ENCODE measurements at places on chromosomes 2 and 18.

DNA sequence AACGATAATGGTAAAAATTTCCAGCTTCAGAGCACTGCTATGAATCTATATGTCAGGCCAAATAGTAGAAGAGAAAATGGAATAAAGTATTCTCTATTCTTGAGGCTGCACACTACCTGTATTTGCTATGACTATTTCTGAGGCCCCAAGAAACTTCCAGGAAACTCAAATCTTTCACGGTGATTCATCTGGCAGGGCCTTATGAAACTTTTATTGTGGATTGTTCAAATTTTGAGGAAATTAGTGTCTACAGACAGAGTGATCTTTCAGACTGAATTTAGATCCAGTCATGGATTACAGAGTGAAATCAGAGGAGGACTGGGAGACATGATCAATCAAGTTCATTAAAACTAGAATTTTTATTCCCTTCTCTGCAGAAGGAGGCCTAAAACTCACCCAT lies 4.1 kb upstream of the VSNL1 start:
- no peak for DNase-seq

GRCh38 chr18:23036660-23037201 lies 98.6 kb upstream of the CABLES1 start:
- no peak for DNase-seq

- no peak for DNase-seq
These were observed 9.1 kb downstream of the ASAP2 start for GRCh38 chr2:9215680-9216079.

DNA sequence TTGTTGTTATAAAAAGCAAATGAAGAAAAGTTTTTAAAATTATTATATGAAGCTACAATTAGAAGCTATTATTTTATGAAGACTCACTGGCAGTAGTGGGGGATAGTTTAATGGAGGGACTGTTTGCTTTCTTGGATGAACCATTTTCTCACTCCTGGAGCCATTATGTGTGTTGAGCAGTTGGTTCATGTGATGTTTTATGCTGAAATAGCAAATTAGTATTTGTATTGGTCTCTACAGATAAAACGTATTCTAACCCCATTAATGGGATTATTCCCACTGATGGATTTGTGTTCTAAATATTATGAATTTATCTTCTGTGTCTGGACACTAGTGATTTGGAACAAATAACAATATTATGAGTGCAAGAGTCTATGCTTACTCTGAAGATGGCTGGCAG lies 507.5 kb upstream of the FSHR start:
- no peak for DNase-seq

DNA sequence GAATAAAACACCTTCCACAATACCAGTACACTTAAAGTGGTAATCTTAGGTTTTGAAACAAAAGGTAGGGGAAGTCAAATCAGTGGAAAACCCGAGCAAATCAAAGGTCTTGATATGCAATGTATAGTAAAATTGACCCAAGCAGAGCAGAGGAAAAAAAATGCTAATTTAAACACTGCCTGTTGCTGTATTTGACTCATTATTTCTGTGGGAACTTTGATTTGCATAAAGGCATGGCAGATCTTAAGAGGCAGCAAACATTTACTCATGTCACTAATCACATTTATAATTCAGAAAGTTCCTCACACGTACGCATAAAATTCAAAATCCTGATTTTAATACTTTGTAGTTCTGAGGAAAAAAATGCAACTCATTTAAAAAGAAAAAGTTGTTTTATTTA lies 64.4 kb downstream of the IKZF2 start:
- no peak for DNase-seq

DNA sequence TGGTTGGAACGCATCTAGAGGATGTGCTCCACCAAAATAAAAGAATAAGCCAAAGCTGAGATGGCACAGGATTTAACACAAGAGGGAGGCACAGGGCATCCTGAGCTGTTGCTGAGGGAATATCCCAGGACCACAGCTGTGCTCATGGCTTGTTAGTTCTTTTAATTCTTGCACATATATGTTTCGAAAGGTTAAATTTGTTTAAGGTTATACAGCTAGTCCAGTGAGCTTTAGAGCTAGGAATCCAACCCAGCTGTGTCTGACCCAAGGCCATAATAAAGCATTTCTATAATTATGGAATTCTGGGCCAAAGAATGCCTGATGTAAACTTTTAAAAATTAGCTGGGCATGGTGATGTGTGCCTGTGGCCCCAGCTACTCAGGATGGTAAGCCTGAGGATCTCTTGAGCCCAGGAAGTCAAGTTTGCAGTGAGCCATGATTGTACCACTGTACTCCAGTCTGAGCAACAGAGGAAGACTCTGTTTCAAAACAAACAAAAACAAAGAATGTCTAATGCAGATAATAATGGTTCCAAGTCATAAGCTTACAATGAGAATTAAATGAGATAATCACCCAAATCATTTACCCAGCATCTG lies 66.4 kb upstream of the CCBE1 start:
- no peak for DNase-seq

- DNase-seq: no peak
These were observed 76.2 kb upstream of the MYO3B start for GRCh38 chr2:170101789-170102188.

DNA sequence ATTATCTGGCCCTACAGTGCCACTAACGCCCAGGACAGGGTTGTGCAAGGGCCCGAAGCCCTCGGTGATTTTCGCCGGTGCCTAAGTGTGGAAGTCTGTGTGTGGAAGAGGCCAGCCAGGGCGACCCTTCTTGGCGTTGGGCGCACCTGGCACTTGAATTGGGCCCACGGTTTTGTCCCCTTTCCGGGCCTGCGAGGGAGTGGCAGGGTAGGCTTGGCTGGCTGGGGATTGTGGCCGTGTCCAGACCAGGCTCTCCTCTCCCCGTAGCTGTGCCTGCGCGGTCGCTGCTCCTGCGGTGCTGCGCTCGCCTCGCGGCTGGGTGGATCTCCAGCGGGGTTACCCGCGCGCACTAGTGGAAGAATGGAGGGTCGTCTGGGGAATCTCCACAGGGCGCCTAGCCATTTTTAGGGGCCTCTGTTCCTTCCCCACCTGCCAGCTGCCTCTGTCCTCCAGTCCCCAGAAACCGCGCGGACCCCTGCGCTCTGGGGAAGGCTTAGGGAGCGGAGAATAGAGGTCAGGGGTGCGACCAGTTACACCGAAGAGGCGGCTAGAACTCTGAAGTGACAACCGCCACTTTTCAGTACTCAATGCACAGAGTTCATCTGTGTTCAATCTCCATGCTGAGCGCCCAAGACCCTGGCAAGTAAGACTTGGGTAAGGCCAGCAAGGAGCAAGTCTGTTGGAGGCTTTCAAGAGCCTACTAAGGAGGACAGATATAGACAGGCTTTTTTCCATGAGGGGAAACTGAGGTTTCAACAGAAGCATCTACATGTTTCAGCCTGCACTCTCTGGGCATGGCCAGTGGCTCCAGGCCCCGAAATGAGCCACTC lies 16.0 kb downstream of the EVX2 start:
- peak; percentile 5 for DNase-seq

- DNase-seq: no peak
These were observed 33.8 kb downstream of the TEX44 start for GRCh38 chr2:231626449-231626848.

- DNase-seq: no peak
These were observed 102.0 kb upstream of the TMEM200C start for GRCh38 chr18:5997361-5997760.

DNA sequence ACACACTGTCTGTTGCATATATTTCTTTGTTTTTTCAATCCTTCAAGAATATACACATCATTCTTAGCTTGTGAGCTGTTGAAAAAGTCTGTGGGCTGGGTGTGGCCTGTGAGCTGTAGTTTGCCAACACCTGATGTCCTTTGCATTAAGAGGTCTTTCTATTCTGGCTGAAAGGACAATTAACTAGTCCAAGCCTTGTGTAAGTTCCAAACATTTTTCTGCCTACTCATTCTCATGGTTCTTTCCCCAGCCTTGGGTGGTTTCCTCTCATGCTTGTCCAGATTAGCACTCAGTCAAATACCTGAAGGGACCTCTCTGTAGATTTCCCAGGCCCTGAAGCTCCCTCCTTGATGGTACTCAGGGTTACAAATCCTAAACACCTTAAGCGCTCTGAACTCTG lies 57.8 kb upstream of the NABP1 start:
- DNase-seq: no peak

GRCh38 chr18:35495536-35496314 lies 2.0 kb downstream of the INO80C start:
- DNase-seq: no peak

GRCh38 chr2:205905576-205905975 lies 180.4 kb downstream of the INO80D start:
- no peak for DNase-seq

DNA sequence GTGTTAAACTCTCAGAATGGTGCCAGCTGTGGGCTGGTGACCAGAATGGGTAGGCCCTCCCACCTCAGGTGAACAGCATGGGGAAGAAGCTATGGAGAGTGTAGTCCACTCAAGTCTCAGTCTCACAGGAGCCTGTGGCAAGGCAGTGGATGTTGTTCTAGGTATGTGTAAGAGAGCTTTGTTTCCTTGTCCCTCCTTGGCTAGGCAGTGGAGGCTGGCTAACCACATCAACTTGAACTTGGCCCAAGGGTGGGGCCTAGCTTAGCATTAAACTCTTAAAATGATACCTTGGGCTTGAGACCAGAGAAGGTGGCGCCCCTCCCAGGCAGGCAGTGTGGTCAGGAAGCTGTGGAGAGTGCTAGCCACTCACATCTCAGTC lies 53.2 kb upstream of the SLC4A10 start:
- DNase-seq: no peak

- no peak for DNase-seq
These were observed 52.7 kb downstream of the RBMS1 start for GRCh38 chr2:160440888-160441287.

- no peak for DNase-seq
These were observed 234.3 kb upstream of the ACVR2A start for GRCh38 chr2:147610496-147611040.

GRCh38 chr2:104860451-104860790 lies 6.5 kb downstream of the POU3F3 start:
- no peak for DNase-seq

DNA sequence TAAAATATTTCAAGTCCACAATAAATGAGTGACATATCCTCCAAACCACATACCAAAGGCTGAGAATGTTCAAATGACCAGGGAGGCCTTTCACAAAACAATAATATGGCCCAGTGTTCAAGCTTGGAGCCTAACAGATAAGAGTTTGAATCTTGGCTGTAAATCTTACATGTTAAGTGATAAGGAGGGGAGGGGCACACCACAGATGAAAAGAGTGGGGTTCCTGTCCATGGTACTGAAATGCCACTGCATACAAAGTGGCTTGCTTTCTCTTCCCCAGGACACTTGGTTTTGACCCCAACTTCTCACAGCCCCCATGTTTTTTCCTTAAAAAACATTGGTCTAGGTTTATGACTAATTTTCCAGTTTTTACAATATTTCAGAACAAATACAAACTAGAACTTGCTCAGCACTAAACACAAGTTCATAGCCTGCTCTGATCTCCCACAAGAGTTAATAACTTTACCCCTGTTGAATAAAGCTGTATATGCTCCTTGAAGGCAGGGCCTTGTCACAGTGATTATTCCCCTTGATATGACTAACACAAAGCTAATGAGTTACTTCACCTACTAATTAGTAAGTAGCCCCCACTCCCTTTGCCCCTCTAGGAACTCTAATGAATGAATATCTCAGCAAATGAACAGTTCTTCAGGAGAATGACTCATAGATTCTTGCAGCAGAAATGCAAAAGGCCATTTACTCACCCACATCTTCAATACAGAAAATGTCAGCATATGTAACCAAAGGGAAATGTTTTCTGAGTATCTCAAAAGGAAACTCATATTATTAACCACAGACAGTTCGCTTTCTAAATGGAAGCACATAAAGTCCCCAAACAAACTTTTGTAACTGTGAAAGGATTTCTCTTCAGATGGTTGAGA lies 142.2 kb downstream of the SATB2 start:
- DNase-seq: no peak

- no peak for DNase-seq
These were observed 54.0 kb upstream of the SPATS2L start for GRCh38 chr2:200252265-200253067.

- DNase-seq: peak; percentile 68
These were observed 1.2 kb downstream of the DLX1 start for GRCh38 chr2:172086241-172087206.

DNA sequence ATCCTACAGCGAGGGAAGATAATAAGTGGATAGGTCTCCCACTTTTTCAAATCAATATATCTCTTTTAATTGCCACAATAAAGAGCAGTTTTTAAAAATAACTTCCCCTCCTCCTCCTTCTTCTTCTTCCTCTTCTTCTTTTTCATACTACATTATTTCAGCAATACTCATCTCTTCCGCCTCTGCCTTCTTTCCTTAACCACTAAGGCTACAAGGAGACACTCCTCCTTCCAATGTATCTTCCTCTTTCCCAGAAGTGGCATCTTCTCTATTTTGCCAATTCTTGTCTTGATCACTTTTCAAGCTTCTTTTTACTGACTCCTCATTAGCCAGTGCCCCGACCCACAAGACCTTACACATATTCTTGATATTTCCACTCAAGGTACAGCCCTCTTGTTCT lies 546.6 kb upstream of the CHAC2 start:
- no peak for DNase-seq

DNA sequence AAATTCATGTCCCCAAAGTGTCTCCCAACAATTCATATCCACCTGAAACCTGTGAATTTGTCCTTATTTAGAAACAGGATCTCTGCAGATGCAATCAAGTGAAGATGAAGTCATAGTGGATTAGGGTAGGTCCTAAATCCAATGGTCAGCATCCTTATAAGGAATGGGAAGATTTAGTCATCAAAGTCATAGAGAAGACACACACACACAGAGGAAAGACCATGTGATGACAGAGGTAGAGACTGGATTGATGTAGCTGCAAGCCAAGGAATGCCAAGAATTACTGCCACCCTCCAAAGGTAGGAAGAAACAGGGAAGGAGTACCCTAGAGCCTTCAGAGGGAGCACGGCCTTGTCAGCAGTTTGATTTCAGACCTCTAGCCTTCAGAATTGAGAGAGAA lies 17.7 kb downstream of the ADD2 start:
- DNase-seq: no peak

- DNase-seq: no peak
These were observed 40.5 kb downstream of the CYP20A1 start for GRCh38 chr2:203279288-203279687.

DNA sequence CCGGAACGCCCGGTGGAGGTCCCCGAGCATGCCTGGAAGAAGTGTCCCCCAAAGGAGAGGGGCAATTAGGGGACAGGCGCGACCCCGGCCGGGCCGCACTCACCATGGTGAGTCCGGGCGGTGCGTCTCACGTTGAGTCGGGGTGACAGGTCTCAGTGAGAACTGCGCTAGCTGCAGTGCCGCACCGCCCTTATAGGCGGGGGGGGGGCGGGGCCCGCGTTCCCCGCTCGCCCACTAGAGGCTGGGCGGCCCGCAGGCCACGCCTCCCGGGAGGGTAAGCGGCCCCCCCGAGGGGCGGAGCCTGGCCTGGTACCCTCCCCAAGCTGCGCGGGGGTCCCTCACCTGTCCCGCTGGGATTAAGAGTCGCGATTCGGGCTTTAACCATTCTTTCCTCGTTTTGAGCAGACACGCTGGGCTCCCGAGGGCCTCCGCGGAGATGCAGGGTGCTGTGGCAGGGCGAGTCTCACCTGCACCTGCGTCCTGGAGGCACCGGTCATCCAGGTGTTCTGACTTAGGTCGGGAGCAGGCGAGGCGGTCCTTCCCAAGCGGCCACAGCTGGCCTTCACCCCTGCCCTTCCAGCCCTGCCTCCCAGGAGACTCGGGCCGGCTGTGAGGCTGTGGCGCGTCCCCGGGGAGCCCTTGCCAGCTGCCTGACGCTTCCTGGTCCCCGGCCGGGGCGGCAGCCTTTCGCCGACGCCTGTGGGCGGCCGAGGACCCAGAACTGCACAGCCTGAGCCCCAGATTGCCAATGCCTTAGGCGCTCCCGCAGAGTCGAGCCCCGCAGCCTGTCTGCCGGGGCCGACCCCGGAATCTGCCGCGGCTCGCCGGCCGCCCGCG lies at the start of gene TUBA4A:
Gene TUBA4A, minus strand, starts transcription at position 166 of the 837 bp plus-strand sequence. Its CDS starts 60 bp downstream, at position 106.
- DNase-seq: peak; percentile 98

GRCh38 chr2:156518138-156518537 lies 82.0 kb downstream of the GPD2 start:
- DNase-seq: no peak

Measured in GM10248 (cell line).